ENCODE measurements at places on chromosomes 5 and 9.

GRCh38 chr9:5708414-5708813 is 79.5 kb downstream of the RIC1 start:
- DNase-seq, result no peak

DNA sequence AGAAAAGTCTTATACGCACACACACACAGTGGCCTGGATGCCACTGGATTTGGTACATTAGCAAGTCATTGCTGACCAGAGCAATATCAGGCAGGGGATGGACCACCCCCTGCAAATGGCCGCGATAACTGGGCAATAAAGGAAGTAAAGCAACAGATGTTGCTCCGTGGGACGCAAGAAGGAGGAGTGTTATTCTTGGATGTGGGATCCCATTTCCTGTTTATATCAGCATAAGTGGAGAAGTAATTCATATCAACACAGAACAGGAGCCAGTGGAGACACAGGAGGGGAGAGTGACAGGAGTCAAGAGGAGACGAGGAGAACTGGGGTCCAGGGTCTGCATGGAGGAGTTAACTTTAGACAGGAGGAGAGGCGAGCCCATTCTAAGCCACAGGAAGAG is 18.4 kb downstream of the RUFY1 start:
- no peak for DNase-seq

GRCh38 chr9:20043461-20043860 is 254.6 kb upstream of the SLC24A2 start:
- DNase-seq, result peak; percentile 30

DNA sequence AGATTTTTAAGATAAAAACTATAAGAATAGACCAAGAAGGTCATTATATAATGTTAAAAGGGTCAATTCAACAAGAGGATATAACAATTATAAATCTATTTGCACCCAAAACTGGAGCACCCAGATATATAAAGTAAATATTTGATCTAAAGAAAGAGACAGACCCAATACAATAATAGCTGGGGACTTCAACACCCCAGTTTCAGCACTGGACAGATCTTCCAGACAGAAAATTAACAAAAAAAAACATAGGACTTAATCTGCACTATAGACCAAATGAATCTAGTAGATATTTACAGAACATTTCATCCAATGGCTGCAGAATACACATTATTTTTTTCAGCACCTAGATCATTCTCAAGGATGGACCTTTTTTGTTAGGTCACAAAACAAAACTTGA is 331.9 kb downstream of the SPOCK1 start:
- no peak for DNase-seq

- no peak for DNase-seq
These were observed 23.5 kb upstream of the IL7R start for GRCh38 chr5:35833224-35833623.

DNA sequence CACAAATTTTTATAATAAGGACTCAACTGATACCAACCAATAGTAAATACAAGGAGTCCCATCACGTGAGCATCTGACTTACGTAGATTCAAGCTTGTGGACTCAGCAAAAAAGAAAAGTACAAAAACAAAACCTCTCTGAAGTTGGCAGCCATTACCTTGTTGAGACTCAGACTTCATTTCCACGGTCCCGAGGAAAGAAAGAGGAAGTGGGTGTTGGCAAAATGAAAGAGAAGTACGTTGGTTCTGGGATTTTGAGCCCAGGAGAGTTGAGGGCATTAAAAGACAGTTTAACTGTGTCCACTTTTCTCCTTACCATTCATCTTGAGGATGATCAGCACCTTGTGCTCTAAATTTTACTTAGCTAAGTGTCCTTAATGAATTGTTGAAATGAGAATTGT is 26.7 kb downstream of the NCBP1 start:
- no peak for DNase-seq

DNA sequence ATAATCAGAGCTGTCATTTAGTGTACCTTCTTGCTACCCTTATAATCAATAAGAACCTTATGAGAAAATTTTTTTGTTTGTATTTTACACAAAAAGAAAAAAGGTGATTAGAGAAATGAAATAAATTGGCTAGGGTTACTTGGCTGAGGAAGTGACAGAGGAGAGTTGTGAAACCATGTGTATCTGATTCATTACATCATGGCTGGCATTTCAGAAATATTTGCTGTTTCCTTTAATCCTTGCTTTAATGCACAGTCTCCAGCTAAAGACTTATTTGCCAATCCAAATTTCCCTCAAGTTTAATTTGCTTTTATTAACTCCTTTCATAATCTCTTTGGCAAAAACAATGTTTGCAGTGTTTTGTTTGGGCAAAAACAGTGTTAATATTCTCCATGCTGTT is 543.1 kb downstream of the KIF4B start:
- DNase-seq, result no peak

DNA sequence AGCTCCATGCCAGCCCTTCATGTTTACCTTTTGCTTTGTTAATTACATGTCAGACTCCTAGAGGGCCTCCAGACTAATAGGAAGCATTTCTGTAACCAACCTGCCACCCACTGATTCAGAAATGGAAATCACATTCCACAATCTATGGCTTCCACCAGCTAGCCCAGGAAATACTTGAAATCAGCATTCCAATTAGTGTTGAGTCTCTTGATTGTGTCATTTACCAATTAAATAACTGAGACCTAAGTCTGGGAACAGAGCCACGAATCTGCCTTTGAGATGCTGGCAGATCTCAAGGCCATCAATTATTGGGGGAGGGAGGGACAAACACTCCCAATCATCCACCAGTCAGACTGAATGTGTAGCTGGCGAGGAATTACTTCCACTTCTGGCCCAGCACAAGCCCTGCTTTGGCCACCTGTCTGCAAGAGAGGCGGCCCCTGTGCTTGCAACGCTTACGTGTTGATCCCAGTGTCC is 27.4 kb upstream of the SAP30L start:
- DNase-seq, result no peak

DNA sequence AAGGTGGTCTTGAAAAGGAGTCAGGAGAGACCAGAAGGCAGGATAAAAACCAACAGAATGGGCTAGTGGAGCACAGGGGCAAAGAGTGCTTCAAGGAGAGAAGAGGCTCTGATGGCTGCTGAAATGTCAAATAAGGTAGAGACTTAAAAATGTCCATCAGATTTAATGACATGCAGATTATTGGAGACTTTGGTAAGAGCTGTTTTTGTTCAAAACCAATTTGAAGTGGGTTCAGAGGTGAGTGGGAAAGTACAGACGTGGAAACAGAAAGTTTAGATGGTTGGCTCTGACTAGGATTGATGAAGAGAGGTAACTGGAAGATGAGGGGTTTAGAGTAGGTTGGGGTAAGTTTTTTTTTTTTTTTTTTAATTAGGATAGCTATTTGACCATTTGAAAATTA is 14.1 kb downstream of the SLC25A46 start:
- DNase-seq, result no peak

- no peak for DNase-seq
These were observed 133.5 kb upstream of the LPCAT1 start for GRCh38 chr5:1657161-1657741.

DNA sequence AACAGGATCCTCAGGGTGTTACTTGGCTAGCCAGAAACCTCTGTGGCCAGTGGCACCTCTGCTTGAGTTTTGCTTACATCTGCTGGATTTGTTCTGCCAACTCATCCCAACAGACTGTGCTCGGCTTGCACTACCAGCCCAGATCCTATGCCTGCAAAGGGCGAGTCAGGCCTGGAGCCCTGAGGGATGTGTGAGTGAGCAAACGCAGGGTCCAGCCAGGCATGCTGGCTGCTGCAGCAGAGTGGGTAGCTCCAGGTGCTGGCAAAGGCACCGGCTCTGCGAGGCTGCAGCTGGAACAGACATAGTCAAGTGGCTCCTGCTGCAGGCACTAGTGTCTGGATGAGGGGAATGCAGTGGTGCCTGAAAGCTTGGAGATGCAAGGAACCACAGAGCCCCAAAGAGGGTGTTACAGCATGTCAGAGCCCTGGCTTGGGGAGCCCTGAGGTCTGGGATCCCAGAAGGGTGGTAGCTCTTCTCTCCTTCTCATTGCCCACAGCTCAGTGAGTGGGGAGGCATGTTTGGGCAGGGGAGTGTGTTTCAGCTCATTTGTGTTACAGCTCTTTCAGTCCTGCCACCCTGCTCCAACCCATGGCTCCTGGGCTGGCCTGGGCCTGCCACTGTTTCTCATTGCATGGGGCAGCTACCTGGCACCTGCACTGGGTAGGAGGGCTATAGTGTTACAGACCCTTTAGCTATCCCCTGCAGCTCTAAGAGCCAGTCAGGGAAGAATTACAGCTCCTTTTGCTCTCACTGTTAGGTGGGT is 332.6 kb downstream of the TAF11L14 start:
- no peak for DNase-seq
